ENCODE measurements at places on chromosomes 2 and 18.

DNA sequence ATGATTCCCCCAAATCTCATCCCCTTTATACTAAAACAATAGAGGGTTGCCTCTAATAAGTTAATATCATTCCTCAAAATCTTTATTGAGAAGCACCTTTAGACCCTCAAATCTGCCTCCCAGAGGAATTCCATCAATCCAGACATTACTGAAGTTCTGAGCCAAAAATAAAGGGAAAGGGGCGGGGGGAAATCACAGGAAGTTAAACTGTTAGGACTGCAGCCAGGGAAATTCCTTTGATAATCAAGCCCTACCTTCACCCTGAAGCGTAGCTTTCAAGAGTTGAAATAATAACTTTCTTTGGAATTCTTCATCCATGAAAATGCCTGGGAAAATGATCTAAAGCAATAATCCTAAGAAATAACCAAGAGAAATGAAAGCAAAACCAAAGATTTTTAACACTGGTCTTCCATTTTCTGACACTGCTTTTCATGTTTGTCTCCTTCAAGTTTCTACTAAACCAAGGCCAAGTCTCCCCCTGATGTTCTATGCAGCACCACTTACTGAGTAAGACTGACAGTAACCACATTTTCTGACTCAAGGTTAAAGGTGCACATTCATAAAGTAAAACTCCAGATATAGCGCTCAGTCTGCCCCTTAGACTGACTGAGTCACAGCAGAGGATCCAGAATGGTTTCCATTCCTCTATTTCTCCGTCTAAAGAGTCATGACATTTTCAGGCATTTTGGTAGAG, 78.2 kb downstream of the TCF4 start:
- no peak for DNase-seq

- DNase-seq, result peak; percentile 28
Observed at GRCh38 chr2:179031731-179032408, 18.1 kb downstream of the CCDC141 start.

GRCh38 chr2:157897106-157897971, 21.2 kb upstream of the ACVR1 start:
- peak; percentile 66 for DNase-seq

DNA sequence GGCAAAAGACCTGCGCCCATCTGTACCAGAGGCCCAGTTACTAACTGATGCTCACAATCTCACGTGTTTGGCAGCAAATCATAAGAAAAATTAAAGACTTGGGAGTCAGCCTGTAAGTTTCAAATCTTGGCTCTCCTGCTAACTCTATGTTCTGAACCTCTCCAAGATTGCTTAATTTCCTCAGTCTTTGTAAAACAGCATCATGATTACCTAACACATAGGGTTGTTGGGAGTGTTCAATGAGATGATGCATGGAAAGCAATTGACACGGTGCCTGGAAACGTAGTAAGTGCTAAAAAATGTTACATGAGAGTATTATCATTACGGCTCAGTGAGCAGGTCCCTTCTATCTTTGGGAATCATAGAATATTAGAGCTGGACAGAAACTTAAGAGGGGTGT, 497.6 kb upstream of the TCF4 start:
- no peak for DNase-seq

GRCh38 chr2:203484266-203485112, 50.6 kb downstream of the RAPH1 start:
- DNase-seq, result peak; percentile 54

GRCh38 chr2:27441226-27441926, 805 bp upstream of the KRTCAP3 start:
- DNase-seq, result no peak

GRCh38 chr18:74778191-74778847, 180.6 kb downstream of the ZNF407 start:
- no peak for DNase-seq

- no peak for DNase-seq
Observed at GRCh38 chr2:218028562-218029348, 26.0 kb upstream of the TNS1 start.

DNA sequence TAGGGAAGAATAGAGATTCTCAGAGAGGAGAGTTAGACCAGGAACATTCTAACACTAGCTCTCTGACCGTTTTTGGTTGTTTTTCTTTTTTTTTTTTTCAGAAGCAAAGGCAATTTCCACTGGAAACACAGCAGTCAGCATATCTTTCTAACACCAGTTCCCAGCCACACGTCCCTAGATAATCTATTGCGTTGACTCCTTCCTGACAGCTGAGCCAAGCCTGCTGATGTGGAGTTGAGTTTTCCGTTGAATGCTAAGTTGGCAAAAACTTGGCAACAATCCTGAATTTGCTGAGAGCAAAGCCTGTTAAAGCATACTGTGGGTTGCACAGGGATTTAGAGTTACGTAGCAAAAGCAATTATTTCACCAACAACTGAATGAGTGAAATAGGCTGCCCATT, 19.3 kb downstream of the GAD1 start:
- DNase-seq, result no peak

DNA sequence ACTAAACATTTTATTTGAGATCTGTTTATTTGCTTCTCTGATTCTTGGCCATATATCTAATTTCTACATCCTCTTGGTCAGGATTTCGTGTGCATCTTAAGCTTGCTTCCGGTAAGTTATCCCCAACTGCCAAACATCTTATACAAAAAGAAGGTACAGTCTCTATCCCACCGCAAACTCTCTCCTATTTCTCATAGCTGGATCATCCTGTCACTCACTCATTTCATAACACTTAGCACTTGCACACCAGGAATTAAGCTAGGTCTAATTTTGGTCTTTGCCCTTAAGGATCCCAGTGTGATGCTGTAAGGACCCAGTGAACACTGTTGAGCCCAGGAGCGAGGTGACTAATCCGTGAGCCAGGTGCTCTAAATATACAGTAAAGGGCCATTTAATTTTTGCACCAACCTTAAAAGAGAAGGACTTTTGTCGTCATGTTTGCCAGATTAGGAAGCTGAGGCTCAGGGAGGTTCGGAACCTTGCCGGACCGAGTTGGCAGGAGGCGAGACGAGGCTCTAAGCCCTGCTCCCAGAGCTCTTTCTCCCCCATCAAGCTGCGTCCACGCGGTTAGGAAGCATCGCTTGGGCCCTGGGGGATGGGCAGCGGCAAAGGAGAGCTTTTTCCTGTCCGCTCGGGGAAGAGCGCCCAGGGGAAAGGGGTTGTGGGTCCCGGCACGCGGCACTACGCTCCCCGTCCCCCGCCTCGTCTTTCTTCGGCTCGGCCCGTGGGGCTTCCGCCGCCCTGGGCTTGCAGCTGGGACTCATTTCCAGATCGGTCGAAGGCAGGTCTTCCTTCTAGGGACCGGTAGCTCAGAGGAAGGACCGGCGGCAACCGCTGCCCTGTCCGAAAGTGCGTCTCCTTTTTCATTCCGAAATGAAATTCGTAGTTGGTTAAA, 4.1 kb upstream of the ITPRIPL1 start:
- DNase-seq, result no peak

DNA sequence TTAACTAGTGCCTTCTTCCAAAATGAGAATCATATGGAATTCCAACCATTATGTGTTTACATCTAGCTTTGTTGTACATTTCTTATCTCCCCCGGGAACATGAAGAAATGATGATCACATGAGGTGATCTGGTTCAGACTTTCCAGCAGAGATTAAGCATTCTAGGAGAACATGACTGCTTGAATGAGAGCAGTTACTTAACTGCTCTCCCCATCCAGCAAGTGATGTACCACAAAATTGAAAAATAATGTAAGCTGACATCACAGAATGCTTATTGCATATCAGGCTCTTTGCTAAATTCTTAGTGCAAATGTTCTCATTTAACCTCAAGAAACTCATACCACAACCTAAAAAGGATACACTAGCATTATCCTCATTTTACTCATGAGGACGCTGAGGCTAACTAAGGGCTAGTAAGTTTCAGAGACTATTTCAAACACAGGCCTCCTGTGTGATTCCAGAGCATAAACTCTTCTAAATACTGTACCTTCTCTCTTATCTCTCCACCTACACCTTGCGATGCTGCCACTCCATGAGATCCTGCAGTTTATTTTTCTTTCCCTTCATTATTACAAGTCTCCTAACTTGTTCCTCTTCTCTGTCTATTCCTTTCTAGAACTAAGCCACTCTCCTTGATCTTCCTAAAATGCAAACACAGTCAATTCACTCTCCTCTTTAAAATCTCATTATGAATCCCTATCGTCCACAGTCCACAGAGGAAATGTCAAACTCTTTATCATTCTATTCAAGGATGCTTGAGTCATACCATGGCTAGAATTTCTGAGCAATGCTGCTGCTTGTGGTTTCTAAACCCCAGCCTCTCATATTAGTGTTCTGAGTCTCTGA, 1224.8 kb upstream of the ZEB2 start:
- DNase-seq, result no peak

DNA sequence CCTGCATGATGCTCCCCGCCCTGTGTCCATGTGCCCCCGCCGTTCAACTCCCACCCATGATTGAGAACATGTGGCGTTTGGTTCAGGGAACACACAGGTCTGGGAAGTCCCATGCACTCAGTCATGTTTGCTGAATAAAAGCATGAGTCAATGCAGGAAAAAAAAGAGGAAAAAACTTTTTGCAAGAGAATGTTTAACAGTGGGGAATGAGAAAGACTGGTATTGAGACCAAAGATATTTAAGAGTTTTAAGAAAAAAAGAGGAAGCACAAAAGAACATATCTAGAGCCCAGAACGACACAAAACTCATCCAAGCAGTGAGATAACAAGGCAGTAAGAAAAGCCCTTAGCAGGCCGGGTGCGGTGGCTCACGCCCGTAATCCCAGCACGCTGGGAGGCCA, 279.2 kb upstream of the THSD7B start:
- no peak for DNase-seq

GRCh38 chr2:72457801-72458516, 310.3 kb upstream of the CYP26B1 start:
- no peak for DNase-seq

GRCh38 chr2:42256505-42256904, 87.4 kb downstream of the EML4 start:
- DNase-seq, result no peak

DNA sequence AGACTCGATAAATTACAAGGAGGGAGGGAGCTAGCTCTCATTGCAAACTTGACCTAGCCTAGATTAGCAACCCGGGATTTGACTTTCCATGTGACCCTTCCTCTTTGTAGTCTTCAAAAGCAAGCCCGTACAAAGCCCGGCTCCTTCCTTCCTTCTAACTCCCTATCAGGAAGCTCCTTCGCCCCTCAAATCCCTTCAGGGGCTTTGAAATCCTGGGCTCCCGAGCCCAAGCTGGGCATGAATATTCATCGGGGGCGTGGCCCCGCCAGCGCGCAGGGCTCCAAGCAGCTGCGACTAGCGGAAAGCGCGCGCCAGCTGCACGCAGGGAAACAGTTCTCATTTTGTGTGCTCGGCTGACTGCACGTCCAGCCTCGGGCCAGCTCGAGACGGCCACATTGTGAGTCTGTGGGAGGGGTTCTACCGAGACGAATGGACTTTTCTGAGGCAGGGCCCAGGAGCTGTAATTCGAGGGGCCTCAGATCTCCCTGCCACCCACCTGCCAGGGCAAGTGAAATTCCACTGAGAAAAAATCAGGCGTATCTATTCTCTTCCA, 84.0 kb upstream of the PELI1 start:
- DNase-seq, result peak; percentile 34

- no peak for DNase-seq
Observed at GRCh38 chr2:24658531-24659202, 134.5 kb downstream of the PTRHD1 start.
